ENCODE measurements at places on chromosomes 3 and 15.

DNA sequence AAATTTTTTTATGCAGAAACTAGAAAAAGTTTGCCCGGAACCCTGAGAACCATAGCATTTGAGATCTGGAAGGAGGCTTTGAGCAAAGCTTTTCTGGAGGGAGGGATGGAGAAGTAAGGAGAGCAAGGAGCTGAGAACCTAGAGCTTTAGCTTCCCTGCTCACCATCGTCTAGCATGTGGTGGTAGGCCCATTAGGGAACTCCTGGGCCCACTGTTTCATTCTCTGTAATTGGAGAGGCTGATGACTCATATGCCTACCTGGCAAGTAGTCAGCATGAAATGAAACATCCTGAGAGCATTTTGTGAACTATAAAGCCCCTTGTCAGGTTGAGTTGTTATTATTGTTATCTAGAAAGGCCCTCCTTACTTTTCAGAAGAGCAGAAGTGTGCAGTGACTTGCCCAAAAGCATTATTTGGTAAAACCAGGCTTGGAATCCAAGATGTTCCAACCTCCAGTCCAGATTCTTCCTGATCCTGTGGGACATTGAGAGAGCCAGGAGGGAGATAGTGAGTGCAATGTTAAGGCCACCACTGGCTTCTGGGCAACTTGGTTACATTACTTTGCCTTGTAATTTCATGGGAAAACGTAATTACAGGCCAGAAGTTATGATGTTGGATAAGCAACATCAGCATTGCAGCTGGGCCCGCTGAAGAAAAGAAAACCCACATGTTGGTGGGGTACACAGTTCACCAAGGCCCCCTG, 104.5 kb upstream of the BFSP2 start:
- DNase-seq = no peak

- DNase-seq = no peak
Measured at GRCh38 chr3:132242790-132243189, 74.4 kb upstream of the ACP3 start.

- DNase-seq = no peak
Measured at GRCh38 chr3:129393271-129393670, 35.2 kb downstream of the EFCAB12 start.

DNA sequence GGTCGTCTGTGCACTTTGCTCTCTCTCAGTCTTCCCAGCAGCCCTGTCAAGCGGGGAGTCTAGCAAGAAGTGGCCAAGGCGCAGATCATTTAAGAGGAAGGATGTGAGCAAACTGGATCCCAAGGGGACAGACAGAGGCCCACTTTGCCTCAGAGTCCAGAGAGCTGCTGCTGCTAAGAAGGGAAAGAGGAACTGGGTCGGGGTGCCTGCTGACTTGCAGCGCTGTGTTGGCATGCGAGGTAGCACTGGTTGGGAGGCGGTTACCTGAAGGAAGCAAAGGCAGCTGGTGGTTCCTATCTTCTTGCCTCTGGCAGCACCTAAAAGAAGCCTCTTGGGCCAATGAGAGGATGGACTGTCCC, 28.1 kb downstream of the SMAD3 start:
- DNase-seq = no peak

- no peak for DNase-seq
Measured at GRCh38 chr15:33808720-33809457, 159.4 kb upstream of the CHRM5 start.

DNA sequence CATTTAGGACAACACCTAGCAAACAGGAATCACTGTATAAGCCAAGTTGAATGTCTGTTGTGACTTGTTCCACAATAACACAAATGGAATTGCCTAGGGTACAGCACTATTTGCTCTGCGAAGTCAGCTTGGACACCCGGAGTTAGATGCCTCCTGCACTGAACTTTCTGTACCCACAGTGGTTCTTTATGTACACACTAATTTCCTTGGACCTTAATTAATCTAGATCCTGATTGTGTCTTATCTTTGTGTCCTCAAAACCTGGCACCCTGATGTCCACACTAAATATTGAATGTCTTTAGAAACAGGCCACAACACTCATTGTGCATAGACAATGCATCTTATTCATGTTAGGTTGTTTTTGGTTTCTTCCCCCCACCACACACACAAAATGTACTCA, 278.9 kb upstream of the NR2F2 start:
- DNase-seq = no peak

- no peak for DNase-seq
Measured at GRCh38 chr3:106512846-106513245, 644.0 kb upstream of the CBLB start.

Data from stimulated activated CD8-positive, alpha-beta memory T cell treated with anti-CD3 and anti-CD28 coated beads, Interleukin-7, amount 100 ng/mL, for 1 hour (primary cell).